ENCODE measurements at places on chromosomes 3 and 15. TPM values are rescaled to one million over a fixed set of nuclear protein-coding genes. Genes with fewer than 3 reads are reported as not detected.
A peak's percentile ranks its signal among the peaks of the same experiment; 100 is the strongest.

GRCh38 chr3:46409739-46410489 is 2.9 kb downstream of the CCRL2 start:
- DNase-seq = no peak

The IL17RD gene
- polyA plus RNA-seq = 0.29 TPM

DNA sequence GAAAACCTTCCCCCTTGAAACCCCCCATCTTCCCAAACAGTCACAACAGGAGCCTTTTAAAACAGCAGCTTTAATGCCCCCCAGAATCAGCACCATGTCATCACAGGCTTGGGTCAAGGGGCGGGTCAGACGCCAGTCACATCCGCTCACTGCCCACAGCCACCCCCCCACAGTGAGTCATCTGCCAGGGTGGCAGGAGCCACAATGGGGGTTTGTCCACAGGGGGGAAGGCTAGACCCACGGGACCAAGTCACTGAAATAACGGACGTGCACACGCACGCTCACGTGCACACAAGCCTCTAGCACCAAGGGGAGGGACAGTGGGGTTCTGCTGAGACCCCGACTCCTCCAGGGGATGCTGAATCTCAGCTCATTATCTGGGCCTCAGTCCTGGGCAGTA is 441 bp upstream of the UCN2 start:
- DNase-seq = peak; percentile 61

The RTP3 gene
- not detected for polyA plus RNA-seq

GRCh38 chr3:4885316-4885715 is 93.9 kb upstream of the BHLHE40 start:
- DNase-seq = no peak

GRCh38 chr3:119084371-119085069 is 49.9 kb upstream of the IGSF11 start:
- no peak for DNase-seq

GRCh38 chr3:37096288-37096687 is 78.1 kb downstream of the LRRFIP2 start:
- peak; percentile 76 for DNase-seq

- DNase-seq = no peak
Measured at GRCh38 chr3:149267565-149267964, 45.9 kb upstream of the CP start.

The BCL2A1 gene
- not detected for polyA plus RNA-seq

DNA sequence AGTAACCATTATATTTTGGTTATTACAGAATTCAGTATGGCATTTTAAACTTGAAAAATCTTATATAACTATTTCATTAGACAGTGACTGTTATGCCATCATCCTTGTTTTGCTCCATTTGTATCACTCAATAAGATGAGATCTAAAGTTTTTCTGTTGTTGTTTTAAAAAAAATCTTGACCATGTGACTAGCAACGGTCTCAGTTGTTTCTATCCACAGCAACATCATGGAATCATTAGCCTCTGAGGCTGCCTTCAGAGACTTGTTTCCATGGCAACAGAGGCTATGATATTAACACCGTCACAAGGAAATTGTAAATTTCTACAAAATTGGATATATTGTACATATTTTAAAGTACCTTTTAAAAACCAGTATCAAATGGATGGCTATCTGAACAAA is 129.8 kb downstream of the DLG1 start:
- DNase-seq = peak; percentile 16

The MYO5A gene
- 28.8 TPM for polyA plus RNA-seq

GRCh38 chr3:131630807-131631206 is 128.0 kb upstream of the MRPL3 start:
- DNase-seq = no peak

- DNase-seq = no peak
Measured at GRCh38 chr3:118636841-118637240, 397.8 kb downstream of the IGSF11 start.

DNA sequence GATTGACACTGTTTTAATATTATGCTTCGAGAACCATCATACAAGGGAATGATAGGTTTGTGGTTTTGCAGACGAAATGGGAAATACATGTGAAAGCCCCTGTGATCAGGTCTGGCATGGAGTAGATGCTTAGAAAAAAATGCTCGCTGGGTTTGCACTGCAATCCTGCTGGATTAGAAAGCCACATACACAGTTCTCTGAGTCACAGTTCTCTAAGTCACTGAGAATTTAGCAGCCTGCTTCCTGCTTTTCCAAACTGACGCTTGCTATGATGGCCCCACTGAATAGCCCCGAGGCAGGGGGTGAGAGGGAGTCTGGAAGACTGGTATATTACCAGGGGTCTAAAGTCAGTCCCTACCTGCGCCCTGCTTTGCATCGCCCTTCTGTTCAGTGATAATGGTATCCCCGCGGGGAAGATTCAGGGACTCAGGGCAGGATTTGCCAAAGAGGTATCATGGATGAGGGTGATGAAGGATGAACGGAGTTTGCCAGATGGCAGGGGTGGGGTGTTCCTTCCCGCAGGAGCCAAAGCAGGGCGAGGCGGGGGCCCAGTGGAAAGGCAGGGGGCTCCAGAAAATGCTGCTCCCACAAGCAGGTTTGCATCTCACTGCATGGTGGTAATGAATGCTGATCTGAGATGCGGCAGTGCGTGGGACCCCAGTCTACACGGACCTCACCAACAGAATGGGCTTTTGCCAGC is 82.3 kb downstream of the IQSEC1 start:
- DNase-seq = no peak

DNA sequence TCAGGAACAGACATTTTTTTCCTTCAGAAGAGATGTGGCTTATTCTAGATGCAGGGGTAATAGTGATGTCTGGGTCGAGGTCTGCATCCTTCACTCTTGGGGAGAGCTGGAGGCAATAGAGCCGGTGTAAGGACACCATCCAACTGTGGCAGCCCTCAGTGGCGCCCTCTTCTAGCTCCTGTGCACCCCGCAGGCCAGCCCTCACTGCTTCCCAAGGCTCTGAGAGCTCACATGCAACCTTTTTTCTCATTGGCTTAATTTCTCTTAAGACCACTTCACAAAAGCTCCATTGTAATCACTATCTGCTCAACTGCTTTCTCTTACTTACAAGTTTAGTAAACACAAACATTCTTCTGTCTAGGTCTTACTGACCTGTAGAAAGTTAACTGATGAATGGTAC is 3.9 kb upstream of the VPS8 start:
- DNase-seq = no peak

The CP gene
- not detected for polyA plus RNA-seq

The ARNT2 gene
- polyA plus RNA-seq = 0.03 TPM

DNA sequence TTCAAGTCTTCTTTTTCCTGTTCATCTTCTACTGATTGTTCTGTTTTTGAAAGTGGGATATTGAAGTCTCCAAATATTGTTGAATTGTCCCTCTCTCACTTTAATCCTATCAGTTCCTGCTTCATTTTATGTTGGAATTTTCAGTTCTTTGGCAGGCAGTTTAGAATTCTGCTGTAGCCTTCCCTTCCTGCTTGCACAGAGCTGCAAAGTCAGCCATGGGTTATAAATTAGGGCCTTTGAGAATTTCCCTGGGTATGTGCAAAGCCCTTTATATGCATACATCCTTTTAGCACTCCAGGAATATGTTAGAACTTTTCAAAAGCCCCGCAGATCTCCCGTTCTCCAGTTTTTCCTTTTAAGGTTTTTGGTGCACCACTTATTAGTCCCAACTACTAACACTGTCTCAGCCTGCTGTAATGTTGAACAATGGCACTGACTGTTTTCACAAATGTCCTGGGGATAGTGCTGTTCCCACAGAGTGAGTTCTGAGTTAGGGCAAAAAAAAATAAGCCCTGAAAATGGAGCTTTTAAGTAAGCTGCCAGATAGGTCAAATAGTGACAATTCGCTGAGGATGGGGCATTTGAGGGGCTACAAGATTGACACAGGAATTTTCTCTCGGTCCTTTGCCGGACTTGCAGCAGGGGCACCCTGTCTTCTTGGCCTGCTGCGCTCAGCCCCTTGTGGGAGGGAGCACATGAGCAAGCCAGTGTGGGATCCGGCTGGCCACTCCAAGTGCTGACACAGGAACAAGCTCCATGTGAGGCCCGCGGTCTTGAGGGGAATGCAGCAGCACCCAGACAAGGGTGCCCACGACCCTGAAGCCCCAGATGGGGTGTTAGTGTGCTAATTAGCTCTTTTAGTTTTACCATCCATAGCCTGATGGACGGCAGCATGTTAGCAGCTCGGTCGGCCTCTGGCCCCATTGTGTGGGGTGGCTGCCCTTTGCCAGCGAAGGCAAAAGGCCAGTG is 96.0 kb downstream of the VPS8 start:
- no peak for DNase-seq

The SAMMSON gene
- not detected for polyA plus RNA-seq

DNA sequence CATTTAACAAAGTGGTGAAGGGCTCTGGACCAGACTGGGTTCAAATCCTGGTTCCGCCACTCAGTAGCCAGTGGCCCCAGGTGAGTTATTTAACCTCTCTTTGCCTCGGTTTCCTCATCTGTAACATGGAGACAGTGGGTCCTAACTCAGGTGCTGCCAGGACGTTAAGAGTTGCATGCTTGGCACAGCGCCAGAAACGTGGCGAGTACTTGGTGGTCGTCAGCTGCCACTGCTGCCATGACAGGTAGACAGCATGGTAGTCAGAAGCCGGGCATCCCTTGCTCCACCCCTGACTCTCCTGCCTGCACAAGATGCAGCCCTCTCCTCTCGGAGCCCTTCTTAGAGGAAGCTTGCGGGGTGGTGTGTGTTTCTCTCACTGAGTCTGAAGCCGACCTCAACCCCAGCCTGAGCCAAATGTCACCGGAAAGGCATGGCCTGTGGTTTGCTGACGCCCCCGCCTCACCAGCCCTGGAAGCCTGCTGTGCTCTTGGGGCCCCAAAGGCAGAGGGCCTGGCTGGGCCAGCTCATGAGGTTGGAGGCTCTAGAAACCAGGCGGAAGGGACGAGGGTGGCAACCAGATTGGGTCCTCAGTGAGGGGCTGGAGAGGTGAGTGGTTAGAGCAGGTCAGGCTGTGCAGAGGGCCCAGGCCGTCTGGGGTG is 160.8 kb upstream of the TLE3 start:
- peak; percentile 10 for DNase-seq

GRCh38 chr3:4071481-4072184 is 231.5 kb upstream of the SETMAR start:
- no peak for DNase-seq

The TTC21A gene
- 4.7 TPM for polyA plus RNA-seq

DNA sequence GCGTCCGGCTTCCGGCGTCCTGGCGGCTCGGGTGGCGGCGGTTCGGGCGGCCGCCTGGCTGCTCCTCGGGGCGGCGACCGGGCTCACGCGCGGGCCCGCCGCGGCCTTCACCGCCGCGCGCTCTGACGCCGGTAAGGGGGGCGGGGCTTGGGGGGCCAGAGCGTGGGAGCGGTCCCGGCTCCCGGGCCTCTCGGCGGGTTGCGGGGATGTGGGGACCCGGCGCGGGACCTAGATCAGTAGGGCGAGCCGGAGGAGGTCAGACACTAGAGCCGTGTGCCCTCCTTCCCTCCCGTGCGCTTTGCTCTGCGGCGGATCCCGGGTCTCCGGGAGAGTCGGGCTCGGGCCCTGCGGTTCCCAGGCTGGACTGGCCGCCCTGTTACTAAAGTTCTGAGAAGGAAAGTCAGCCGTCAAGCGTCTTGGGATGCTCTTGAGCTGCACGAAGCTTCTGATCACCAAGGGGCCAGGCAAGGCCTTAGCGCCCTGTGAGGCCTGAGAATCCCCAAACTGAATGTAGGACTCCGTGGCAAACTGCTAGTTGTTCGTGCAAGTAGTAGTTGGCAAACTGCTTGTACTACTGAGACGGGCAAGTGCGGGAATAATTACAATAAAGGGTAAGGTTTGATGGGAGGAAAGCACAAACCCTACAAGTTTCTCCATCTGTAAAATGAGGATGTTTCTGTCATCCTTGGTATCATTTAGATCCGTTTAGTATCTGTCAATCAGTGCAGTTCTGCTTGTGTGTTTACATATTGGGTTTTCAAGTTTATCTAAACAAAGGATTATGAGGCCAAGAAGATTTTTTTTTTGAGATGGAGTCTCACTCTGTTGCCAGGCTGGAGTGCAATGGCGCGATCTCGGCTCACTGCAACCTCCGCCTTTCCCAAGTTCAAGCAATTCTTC is 587 bp downstream of the PIGX start:
- DNase-seq = peak; percentile 68

The ZNF660 gene
- polyA plus RNA-seq = 0.44 TPM

The ZNF80 gene
- polyA plus RNA-seq = not detected

The AGTR1 gene
- not detected for polyA plus RNA-seq

- no peak for DNase-seq
Measured at GRCh38 chr3:14283813-14284438, 105.3 kb downstream of the LSM3 start.

The CPA3 gene
- polyA plus RNA-seq = 4.6 TPM

DNA sequence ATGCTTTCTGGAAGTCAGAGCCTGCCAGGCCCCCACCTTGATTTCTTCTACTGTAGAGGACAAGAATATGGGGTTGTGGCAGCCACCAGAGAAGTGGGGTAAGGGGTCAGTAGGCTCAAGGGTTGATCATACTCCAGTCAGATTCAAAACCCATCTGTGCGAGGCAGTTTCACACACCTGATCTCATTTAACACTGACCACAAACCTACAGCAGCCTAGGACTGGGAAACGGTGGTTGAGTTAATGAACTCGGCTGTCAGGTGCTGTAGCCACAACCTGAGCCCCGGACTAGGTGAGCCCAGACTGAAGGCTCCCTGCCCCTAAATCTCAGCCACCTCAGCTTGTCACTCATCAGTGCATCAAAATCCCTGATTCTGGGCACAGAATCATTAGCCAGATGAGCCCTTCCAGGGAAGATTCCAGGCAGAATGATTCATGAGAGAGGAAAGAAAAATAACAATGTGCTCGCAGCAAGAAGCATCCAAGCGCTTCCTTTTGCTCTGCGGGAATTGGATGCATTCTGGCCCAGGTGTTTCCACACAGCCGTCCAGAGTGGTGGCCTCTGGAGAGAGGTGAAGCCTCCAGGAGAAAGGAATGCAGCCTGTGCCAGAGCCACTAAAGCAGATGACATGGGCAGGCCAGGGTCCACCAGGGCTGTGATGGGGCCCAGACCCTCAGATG is 102.1 kb downstream of the SRGAP3 start:
- DNase-seq = peak; percentile 26

- DNase-seq = no peak
Measured at GRCh38 chr3:117790235-117790987, 1080.8 kb downstream of the TUSC7 start.

GRCh38 chr3:151278230-151278629 is at the start of gene P2RY14:
P2RY14 (minus strand) TSS chr3:151278542; CDS start chr3:151214316, 64,226 bp downstream.
- DNase-seq = no peak

DNA sequence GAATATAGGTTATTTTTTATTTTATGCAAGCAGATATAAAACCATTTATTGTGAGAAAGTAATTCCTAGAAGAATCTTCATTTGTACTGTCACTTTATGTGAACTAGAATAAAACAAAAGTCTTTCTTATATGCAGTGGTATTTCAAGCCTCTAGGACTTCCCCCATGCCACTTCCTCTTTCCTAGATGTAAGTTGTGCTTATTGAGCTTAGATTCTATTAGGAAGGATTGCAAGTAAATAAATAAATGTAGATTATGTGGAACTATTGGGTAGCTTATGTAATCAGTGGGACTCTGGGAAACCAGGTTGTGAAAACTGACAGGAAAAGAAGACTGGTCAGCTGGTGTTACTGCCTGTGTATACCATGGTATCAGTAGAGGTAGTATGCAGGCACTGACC is 169.7 kb downstream of the RSRC1 start:
- no peak for DNase-seq
